Activated CD8-positive, alpha-beta T cell treated with anti-CD3 and anti-CD28 coated beads for 36 hours (primary cell): ENCODE measurements at places on chromosomes 2 and 18. TPM values are rescaled to one million over a fixed set of nuclear protein-coding genes. Genes with fewer than 3 reads are reported as not detected.

Gene MAP3K19
- total RNA-seq, result not detected

Gene CFAP53
- 0.27 TPM for total RNA-seq

Gene INHBB
- not detected for total RNA-seq

Gene TBR1
- not detected for total RNA-seq

Gene GKN1
- total RNA-seq, result not detected

Gene NAT8
- total RNA-seq, result not detected

Gene AMER3
- total RNA-seq, result not detected

Gene ERFE
- 0.99 TPM for total RNA-seq
